Esophagus muscularis mucosa (tissue), 4 donors: ENCODE measurements at places on chromosomes 11 and 22.

GRCh38 chr11:72012897-72013721, 14.4 kb downstream of the IL18BP start:
- no peak overlapping the region for H3K4me3 ChIP-seq
- no peaks in the 10 kb centered on the region for H3K27me3 ChIP-seq
- H3K4me1 ChIP-seq = peaks cover 48% of the 10 kb centered on the region
- no peak for DNase-seq
- H3K27ac ChIP-seq = peak overlapping the region; percentile 60
- H3K36me3 ChIP-seq = peaks cover 87% of the 10 kb centered on the region

DNA sequence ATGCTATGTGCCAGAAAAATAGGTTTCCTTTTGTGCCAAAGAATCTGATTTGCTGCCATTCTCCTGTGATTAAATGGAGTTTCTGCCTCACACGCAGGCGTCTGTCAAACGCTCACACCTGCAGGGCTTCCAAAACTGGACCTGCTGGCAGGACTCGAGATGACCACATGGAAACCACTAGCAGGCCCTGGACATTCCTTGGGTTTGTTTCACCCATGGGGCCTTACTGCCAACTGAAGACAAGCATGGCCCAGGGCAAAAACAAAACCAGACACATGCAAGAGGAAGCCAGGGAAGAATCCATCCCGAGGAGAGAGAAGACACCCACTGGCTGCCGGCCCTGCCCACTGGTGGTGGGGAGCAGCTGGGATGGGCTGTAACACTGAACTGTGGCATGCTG, 55.9 kb upstream of the MN1 start:
- H3K27ac ChIP-seq = peak overlapping the region; percentile 83
- H3K36me3 ChIP-seq = peaks cover 2% of the 10 kb centered on the region
- no peak for DNase-seq
- H3K27me3 ChIP-seq = no peaks in the 10 kb centered on the region
- H3K4me1 ChIP-seq = peaks cover 80% of the 10 kb centered on the region
- H3K4me3 ChIP-seq = no peak overlapping the region

DNA sequence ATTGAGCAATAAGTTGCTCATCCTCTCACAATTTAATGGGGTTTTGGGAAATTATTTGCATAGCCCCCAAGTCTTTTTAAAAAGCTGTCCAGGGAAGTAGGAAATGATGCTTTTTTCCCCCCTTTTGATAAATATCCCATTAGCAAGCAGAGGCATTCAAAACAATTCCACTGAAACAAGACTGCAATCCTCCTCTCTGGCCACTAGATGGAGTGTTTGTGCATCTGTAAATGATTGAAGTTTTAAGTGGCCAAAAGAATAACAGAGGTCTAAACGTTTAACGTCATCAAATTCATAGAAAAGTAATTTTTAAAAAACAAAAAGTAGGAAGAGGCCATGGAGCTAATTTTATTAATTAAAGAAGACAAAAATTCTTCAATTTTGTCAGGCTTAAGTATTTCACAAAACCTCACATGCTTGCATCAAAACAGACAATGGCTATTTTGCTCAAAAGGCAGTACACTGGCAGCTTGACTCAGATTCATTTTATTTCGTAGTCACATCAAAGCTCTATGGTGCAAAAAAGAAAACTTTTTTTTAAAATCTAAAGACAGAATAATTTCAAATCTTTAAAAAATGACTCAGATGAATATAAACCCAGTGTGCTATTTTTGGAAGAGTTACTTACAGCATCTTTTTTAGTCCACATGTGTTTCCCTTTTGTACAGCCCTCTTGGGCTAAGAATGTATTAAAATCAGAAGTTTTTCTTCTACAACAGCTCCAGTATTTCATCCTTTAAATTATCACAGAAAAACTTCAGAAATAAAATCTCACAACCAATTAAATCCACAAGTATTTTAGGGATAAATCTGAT, 17.8 kb downstream of the CHORDC1 start:
- no peaks in the 10 kb centered on the region for H3K4me1 ChIP-seq
- DNase-seq = no peak
- H3K27me3 ChIP-seq = no peaks in the 10 kb centered on the region
- peaks cover 45% of the 10 kb centered on the region for H3K36me3 ChIP-seq
- no peak overlapping the region for H3K4me3 ChIP-seq

GRCh38 chr11:110087812-110088534, 5.2 kb upstream of the ZC3H12C start:
- no peak overlapping the region for H3K27ac ChIP-seq
- H3K36me3 ChIP-seq = no peaks in the 10 kb centered on the region
- H3K4me1 ChIP-seq = peaks cover 20% of the 10 kb centered on the region
- no peak overlapping the region for H3K4me3 ChIP-seq

- H3K27me3 ChIP-seq = no peaks in the 10 kb centered on the region
- H3K4me1 ChIP-seq = no peaks in the 10 kb centered on the region
- no peak overlapping the region for H3K27ac ChIP-seq
- no peaks in the 10 kb centered on the region for H3K36me3 ChIP-seq
- no peak overlapping the region for H3K4me3 ChIP-seq
- DNase-seq = no peak
These were observed 609.3 kb upstream of the CCDC90B start for GRCh38 chr11:83895516-83895915.

DNA sequence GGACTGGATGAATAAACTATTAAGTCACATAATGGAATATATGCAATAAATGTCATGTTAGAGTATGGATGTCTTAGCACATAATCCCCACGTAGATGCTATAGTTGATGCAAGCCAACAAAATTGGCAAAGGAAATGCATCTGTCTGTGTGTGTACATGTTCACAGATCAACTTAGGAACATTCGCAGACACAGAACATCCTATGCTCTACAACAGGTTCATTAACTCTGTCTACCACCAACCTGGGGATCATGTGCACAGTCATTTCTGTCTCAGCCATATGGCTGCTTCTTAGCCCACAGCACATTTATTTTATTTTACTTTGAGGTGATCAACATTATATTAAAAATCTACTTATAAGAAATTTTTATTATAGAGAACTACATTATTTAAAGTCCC, 4.9 kb downstream of the MSANTD4 start:
- no peak overlapping the region for H3K4me3 ChIP-seq
- H3K4me1 ChIP-seq = peaks cover 37% of the 10 kb centered on the region
- no peak for DNase-seq
- H3K27ac ChIP-seq = no peak overlapping the region
- H3K36me3 ChIP-seq = no peaks in the 10 kb centered on the region
- no peaks in the 10 kb centered on the region for H3K27me3 ChIP-seq

DNA sequence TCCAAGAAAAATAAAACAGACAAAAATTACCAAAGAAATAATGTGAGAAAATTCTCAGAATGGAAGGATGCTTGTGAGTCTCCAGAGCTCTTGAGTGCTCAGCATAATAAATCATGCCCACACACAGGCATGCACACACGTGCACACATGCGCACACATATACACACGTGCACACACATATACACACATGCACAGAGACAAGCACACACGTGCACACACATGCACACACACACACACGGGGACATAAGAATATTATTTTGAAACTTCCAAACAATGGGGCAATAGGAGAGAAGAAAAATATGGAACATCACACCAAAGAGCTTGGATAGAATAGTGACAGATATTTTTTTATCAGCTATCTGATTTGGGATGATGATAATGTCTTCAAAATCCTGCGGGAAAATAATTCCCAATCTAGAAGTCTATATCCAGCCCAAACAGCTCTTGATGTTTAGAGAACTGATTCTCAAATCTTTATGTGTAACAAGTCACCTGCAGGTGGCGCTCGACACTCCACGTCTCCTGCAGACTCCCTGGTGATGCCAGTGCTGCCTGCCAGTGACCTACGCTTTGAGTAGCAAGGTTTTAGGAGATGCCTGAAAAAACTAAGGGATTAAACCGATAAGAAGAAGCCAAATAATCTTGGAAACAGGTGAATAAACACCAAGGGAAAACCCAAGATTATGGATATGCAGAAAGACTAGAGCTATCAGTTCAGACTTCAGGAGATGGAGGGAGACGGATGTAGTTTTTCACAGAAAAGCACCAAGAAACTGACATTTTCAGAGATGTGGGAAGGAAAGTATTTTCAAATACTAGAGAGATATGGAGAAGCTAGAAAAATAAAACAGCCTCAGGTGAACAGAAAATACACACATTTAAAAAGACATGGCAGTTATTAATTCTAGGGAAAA, 743.6 kb downstream of the ETS1 start:
- no peak overlapping the region for H3K27ac ChIP-seq
- H3K4me1 ChIP-seq = no peaks in the 10 kb centered on the region

DNA sequence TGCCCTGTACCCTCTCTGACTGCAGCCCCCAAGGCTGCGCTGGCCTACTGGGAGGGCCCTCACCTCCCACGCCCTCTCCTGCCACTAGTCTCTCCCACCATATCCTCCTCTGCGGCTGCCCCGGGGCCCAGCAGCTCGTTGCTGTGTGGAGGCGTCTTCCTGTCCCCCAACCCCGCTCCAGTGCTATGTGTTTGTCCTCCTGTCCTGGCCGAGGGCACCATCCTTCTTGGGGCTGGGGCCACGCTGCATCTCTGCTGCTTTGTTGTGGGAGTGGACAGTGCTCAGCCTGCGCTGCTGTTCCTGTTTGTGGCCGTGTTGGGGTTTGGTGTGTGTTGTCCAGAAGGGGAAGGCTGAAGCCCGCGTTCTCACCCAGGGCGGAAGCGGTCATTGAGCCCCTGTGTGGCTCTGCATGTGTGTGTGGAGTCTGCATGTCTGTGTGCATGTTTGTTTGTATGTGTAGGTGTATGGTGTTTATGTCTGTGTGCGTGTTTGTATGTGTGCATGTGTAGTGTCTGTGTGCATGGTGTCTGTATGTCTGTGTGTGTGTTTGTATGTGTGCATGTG, 15.7 kb downstream of the TPCN2 start:
- H3K4me1 ChIP-seq = peaks cover 71% of the 10 kb centered on the region
- H3K4me3 ChIP-seq = no peak overlapping the region
- H3K36me3 ChIP-seq = peaks cover 45% of the 10 kb centered on the region
- H3K27ac ChIP-seq = peak overlapping the region; percentile 7
- H3K27me3 ChIP-seq = no peaks in the 10 kb centered on the region
- DNase-seq = no peak

DNA sequence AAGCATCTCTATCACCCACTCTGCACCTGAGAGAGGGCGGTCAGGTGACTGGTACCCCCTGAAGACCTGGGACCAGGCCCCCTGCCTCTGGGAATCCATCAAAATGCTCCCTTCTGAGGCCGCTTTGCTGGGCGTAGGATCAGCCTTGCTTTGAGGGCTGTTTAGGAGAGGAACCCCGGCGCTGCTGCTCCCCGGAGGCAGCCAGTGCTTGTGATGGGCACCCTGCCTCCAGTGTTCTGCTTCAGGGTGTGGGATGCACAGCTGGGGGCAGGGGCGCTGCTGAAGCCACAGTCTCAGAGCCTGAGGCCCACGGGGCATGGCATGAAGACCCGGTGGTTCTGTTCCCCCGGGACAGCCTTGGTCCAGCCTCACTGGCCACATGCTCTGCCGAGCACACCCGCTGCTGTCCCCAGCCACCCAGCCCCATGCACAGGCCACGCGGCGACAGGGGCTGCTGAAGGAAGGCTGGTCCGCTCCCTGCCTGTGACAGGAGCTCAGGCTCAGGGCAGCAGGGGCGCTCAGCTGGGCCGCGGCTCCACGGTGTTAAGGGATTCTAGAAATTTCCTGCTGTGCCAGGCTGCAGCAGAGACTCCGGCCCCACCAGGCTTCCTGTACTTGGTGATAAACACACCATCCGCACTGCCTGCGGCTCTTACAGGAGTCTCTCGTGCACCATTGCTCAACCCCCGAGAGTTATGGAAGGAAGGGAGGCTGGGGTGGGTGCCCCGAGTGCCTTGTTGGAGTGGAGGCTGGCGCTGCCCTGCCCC, 91.0 kb downstream of the KCNQ1 start:
- H3K4me3 ChIP-seq = no peak overlapping the region
- peaks cover 18% of the 10 kb centered on the region for H3K4me1 ChIP-seq
- no peaks in the 10 kb centered on the region for H3K36me3 ChIP-seq
- no peak for DNase-seq
- no peak overlapping the region for H3K27ac ChIP-seq
- no peaks in the 10 kb centered on the region for H3K27me3 ChIP-seq

GRCh38 chr11:46801694-46802470, 44.2 kb downstream of the CKAP5 start:
- no peak overlapping the region for H3K4me3 ChIP-seq
- no peaks in the 10 kb centered on the region for H3K4me1 ChIP-seq
- DNase-seq = no peak
- peaks cover 26% of the 10 kb centered on the region for H3K36me3 ChIP-seq

- H3K27me3 ChIP-seq = no peaks in the 10 kb centered on the region
- H3K4me1 ChIP-seq = no peaks in the 10 kb centered on the region
- H3K27ac ChIP-seq = peak overlapping the region; percentile 37
- H3K36me3 ChIP-seq = peaks cover 11% of the 10 kb centered on the region
- no peak for DNase-seq
These were observed 2.0 kb upstream of the SOX10 start for GRCh38 chr22:37986371-37986770.

GRCh38 chr11:9533736-9534473, 39.6 kb upstream of the WEE1 start:
- peak overlapping the region; percentile 75 for H3K27ac ChIP-seq
- H3K27me3 ChIP-seq = no peaks in the 10 kb centered on the region
- H3K4me1 ChIP-seq = peaks cover 14% of the 10 kb centered on the region

DNA sequence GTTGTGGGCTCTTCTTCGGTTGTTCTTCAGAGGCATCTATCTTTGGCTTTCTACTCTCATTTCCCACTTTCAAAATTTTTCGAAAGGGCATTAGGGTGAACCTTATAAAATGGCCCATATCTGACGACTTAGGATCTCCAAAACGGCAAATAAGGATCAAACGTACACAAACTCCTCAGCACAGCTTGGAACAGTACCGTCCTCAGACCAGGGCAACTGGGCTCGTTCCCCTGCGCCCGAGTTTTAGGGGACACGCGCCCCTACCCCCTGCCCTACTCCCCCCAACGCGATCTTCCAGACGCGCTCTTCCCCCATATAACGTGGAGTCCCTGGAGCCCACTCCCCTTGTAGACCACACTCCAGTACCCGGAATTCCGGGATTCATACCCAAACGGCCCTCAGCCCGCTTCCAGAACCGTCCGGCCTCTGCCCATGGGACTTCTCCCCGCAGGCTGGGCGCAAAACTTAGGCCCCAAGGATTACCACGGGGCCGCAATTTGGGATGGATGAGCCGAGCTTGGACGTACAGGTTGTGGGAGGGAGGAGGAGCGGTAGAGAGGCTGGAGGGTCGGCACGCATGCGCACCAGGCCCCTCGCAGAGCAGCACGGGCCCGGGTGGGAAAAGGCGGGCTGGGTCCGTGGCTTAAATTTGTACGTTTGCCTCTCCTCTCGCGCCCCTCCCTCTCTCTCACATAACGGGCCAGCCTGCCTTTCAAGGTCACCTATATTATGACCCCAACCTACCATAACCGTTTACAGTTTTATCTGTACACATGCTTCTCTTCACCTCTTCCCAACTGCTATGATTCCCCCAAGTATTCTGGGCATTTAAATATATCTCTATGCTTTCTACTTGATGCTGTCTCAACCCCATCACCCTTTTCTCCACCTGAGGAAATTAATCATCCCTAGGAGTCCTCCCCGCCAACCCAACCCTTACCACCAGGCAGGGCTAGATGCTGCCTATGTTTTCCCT, 3.4 kb downstream of the CCDC89 start:
- H3K27ac ChIP-seq = peak overlapping the region; percentile 65
- no peaks in the 10 kb centered on the region for H3K27me3 ChIP-seq
- H3K4me3 ChIP-seq = peak overlapping the region; percentile 71
- H3K4me1 ChIP-seq = peaks cover 16% of the 10 kb centered on the region

- DNase-seq = no peak
- no peaks in the 10 kb centered on the region for H3K4me1 ChIP-seq
- no peak overlapping the region for H3K4me3 ChIP-seq
- H3K27ac ChIP-seq = no peak overlapping the region
- no peaks in the 10 kb centered on the region for H3K27me3 ChIP-seq
These were observed 120.3 kb upstream of the ZBED5 start for GRCh38 chr11:10978198-10978597.
